Stimulated activated CD8-positive, alpha-beta memory T cell treated with anti-CD3 and anti-CD28 coated beads, Interleukin-4, amount 100 ng/mL, for 4 hours (primary cell): ENCODE measurements at places on chromosomes 11 and 22.

GRCh38 chr11:19073454-19074415 is 13.2 kb upstream of the MRGPRX2 start:
- no peak for DNase-seq

GRCh38 chr22:34992672-34993071 is 73.3 kb upstream of the ISX start:
- no peak for DNase-seq

DNA sequence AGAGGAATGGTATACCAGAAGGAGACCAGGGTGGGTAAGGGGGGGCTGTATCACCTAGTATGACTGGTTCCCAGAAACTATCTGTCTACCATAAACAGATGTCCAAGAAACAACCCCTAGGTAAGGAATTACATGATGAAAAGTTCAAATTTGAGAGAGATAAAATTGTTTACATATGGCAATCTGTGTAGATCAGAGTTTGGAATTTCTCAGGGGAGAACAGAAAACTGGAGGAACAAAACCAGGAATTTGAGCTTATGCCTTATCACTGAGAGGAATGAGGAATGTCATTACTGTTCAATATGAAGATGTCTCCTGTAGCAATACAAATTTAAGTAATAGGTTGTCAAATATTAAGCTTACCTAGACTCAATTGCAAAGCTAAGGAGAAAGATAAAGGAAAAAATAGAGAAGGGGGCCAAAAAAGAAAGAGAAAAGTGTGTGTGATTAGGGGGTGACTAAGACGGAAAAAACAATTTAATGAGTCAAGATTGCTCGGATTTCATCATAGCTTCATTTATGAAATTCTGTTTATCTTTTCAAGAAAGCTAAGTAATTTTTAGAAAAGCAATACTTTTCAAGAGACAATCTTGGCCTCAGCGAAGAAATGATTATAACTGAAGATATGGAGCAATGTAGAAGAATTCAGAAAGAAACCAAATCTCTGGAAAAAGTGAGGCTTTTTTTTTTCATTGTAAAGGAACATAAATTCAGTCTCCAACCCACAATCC is 117.8 kb downstream of the APOL5 start:
- DNase-seq, result no peak

DNA sequence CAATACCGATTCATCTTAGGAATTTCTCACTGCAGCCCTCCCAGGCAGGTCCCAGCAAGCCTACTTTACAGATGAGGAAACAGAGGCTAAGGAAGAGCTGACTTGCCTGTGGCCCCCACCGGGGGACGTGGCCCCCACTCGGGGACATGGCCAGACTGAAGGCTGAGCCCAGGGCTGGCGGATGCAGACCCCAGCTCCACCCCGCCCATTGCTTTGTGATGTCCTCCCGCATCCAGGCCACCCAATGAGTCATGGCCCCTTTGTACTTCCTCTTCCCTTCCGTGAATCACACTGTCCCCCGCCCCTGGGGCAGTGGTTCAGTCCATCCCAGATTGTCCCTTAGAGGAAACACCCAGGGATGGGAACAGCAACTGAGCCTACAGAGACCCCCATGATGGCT is 116.0 kb upstream of the ANO1 start:
- DNase-seq, result no peak

GRCh38 chr22:31567702-31568101 is 71.4 kb downstream of the SFI1 start:
- no peak for DNase-seq

- DNase-seq, result no peak
Measured at GRCh38 chr11:102121329-102121728, 11.1 kb downstream of the YAP1 start.

GRCh38 chr22:49497266-49497665 is 330.4 kb downstream of the BRD1 start:
- DNase-seq, result no peak

GRCh38 chr11:8011981-8012444 is 24.9 kb downstream of the EIF3F start:
- no peak for DNase-seq

DNA sequence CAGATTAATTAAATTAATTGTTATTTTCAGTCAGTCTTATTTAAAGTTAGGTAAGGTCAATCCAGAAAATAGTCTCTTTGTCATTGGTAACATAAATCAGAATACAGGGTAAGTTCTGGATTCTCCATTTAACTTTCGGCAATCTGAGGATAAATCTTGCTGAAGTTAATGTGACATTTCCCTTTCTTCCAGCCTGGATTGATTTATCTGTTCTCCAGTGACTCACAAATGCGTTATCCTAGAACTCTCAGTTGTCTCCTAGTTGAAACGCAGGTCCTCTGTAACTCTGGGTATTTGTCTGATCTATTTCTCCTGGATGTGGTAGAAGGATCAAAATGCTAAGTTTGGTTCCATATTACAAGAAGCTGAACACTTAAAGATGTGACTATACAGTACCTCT is 21.0 kb downstream of the OR51E1 start:
- no peak for DNase-seq

GRCh38 chr11:75472081-75472732 is 39.2 kb upstream of the KLHL35 start:
- DNase-seq, result no peak

GRCh38 chr11:128853559-128853958 is 13.5 kb downstream of the KCNJ1 start:
- DNase-seq, result no peak

- DNase-seq, result no peak
Measured at GRCh38 chr22:46815896-46816731, 53.7 kb downstream of the TBC1D22A start.

DNA sequence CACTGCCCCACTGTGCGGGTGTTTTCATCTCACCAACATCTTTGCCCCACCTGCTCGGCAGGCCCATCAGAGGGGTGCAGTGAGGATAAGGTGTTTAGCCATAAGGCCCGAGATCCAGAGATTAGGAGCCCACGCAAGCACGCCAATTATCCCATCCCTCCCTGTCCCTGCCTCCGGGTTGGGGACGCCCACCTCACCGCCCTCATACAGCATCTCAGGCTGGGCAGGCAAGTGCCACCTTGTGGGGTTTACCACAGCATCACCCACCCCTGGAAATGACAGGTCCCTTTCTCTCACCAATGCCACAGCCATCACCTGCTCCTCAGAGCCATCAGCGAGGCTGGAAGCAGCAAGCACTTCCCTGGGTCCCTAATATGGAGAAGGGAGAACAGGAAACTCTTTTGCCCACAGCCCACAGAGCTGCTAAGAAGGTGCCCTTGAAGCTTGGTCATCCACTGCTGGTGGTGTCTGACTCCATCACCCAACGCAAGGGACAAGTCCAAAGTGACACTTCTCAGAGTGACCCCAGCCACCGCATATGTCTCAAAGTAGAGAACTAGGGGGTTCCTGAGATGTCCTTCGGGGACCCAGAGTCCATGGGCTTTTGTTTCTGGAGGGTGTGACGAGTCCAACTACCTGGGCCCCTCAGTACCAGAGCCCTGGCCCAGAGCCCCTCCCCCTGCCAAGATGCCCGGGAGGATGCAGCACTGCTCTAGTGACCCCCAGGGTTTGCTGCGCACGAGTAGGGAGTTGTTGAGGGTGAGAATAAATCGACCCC is 15.8 kb downstream of the VPS37C start:
- no peak for DNase-seq

DNA sequence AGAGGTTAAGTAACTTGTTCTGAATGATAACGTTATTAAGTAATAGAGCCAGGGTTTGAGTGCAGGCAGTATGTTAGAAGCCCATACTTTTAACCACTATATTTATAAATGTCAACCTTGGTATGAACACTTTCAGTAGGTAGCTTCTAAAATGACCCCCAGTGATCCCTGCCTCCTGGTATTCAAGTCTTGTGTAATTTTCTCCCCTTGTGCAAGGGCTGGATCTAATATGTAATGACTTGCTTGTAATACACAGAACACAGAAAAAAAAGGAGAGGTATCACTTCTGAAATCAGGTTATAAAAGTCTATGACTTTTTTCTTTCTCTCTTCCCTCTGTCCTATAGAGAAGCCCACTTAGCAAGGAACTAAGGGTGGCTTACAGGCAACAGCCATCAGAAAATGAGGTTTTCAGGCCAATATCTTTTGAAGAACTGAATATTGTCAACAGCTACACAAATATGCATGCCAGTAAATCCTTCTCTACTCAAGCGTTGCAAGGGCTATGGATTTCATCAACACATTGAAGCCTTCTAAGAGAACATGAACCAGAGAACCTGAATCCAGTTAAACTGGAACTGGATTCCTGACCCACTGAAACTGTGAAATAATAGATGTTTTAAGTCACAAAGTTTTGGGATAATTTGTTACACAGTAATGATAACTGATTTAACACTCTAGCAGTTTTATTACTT is 712.3 kb downstream of the METTL15 start:
- DNase-seq, result no peak

DNA sequence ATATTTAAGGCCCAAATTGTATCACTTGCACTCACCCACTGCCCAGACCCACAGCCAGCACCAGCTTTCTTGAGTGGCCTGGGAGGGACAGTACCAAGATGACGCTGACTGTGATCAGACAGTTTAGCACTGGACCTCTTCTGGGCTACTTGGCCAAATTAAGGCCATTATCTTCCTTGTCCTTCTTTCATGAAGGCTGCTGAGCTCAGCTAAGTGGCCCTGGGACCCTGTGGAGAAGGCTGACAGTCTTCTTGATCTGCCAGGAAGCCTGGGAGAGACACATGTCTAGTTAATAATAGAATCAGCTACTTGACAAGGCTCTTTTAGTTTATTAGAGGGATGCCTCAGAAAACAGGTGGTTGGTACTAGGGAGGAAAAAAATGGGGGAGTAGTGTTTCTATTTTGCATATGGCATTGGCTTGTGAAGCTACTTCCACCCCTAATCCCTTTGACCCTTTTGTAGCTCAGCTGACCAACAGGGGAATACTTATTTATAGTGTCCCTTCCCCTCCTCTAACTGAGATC is 127.9 kb upstream of the NTM start:
- DNase-seq, result no peak

DNA sequence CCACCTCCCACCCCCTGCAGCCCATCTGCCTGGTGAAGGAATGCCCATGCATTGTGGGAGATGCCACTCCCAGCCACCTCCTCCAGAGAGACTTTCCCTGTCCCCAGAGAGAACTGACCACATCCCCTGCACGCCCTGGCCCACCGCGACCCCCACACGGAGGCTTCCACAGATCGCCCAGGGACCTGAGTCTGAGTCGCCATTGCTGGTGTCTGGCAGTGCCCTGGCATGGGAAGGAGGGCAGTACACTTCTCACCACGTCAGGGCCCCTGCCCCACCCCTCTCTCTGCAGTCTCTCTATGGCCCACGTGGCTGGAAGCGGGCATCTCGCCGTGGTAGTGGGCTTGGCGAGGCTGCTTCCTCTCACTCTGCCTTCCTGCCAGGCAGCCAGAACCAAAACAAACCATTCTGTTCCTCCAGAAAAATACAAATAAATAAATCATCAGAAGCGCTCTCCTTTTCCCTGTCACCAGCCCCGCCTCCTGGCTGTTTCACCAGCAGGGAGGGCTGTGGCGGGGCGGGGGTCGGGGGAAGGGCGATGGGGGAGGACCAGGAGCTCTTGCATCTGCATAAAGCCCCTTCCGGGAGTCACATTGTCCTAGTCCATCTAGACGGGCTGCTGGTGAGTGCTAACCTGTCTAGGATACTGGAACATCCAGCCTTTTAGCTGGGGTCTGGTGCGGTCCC is 20.9 kb downstream of the SHISAL1 start:
- no peak for DNase-seq

- DNase-seq, result no peak
Measured at GRCh38 chr11:95248666-95249467, 17.9 kb upstream of the SESN3 start.

GRCh38 chr11:112229746-112230433 is 3.7 kb downstream of the PTS start:
- no peak for DNase-seq

DNA sequence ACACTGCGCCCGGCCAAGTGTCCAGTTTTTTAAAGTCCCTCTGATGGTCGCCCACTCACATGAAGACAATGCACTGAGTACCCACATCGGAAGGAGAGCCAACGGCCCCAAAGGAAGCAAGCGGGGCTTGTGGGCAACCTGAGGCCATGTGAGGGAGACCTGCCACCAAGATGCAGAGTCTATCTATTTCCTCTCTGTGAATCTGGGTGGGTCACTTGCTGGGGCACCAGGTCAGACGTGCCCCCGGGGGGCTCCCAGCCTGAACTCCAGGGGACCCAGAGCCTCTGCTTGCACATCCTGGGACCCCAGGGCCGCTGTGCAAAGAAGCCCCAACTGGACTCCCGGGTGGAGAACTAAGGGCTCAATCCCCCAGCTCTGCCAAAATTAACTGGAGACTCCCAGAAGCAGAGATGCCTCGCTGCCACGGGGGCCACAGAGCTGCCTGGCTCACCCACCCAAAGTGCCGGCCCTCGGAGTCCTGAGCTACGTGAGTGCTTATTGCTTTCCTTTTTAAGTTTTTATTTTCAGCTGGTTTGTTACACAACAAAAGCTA is 106.4 kb downstream of the BRD1 start:
- DNase-seq, result no peak

DNA sequence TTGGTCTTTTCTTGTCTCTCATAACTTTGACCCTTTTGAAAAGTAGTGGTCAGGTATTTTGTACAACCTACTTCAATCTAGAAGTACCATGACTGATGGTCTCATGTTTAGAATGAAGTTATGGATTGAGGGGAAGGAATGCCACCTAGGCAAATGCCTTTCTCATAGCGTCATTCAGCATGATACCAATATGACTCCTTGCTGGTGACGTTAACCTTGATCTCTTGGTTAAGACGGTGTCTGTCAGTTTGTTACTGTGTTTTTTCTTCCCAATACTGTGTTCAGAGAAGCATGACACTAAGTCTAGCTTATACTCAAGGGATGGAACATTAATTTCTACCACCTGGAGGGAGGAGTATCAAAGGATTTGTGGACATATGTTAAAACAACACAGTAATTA is 130.9 kb downstream of the KIF18A start:
- no peak for DNase-seq

GRCh38 chr11:111510311-111510710 is 1.9 kb downstream of the BTG4 start:
- DNase-seq, result no peak

DNA sequence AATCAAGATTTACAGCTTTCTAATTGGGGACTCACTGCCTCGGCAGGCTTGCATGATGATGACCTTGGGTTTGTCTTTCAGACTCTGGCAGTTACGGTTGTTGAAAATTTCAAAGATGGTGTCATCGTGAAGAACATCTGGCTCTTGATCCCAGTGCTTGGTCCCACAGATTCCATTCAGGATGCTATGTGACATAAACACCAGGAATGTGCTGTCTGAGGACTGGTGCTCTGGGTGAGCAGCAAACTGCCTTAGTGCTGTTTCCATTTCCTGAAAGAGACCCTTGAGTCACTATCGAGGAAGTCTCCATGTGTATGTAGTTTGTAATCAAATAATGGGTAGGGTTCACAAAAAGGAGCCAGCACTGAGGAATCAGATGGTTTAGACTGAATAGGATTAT is 7.1 kb downstream of the CASP12 start:
- no peak for DNase-seq

DNA sequence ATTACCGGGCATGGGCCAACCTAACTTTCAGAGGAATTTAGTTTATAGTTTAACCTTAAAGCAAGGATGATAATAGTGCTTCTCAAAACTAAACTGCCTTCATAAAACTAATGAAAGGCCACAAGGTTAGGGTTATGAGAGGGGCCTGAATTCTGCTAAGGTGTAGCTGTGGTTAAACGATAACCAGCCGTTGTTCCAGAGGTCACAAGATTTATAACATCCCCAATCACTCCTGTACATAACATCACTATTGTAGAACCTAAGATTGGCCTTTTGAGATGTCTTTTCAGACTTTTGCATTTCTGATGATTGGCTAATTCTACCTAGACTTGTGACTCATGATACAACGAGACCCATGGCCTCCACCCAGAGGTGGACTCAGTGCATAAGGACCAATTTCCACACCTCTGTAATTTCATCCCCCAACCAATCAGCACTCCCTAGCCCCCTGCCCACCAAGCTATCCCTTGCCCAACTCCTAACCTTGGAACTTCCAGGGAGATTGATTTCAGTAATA is 69.8 kb downstream of the ADAMTS15 start:
- DNase-seq, result no peak
